ENCODE measurements at places on chromosomes 2 and 18.

GRCh38 chr2:232412986-232413385, 6.3 kb downstream of the ALPG start:
- no peak for DNase-seq

DNA sequence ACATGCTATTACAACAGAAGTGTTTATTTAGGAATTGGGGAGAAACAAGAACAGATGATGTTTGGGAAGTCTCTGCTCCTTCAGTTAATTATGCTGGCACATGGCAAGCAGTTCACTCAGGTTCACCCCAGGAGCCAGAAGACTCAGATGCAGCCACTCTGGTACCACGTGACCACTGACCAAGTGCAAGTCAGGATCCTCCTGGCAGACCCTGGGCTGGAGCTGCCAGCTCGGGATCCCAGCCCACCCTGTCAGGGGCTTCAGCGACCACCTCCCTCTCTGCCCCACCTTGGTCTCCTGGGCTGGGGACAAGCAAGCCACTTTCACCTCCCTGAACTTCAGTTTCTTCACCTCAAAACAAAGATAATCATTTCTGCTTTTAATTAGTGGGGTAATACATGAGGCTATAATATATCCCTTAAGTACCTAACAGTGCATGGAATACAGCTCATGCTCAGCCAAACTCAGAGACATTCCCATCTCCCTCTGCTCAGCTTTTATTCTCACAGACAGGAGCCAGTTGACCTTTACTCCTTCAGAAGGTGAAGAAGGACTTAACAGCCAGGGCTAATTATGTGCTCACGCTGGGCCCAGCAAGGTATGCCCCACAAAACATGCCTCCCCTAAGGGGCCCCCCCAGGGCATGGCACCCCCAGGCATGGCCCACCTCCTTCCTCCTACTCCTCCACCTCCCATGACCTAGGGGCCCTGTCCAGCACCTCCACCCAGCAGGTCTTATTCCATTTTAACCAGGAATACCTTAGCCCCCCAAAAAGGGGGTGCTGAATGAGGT, 11.8 kb downstream of the CRACDL start:
- DNase-seq = no peak

- DNase-seq = no peak
These were observed 373.3 kb downstream of the IRS1 start for GRCh38 chr2:226426292-226426736.

DNA sequence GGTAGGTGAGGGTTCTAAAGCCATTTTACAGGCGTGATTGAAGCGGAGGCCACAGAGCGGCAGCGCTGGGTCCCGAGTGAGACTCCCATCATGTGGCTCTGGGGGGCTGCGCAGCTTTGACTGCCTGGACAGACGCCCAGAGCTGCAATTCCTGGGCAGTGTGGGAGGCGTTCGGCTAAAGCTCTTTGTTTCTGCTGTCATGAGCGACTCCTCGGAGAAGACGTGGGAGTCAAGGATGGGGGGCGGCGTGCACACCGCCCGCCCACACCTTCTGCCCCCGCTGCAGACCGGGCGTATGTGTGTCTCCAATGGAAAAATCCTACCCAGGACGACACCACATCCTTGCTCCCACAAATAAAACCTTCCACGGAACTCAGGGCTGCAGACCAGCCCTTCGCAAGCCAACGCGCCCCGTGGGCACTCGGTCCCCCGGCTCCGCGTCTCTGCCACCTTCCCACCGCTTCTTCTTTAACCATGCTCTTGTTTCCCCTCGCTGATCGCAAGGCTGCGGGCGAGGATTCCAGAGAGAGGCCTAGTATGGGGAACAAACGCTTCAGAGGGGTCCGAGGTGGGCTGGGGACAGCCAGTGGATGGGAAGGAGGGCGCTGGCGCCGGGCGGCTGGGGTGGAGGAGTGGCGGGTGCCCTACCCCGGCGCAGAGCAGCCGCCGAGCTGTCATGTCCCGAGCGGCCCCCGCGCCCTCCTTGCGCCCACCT, 680 bp upstream of the LBH start:
- no peak for DNase-seq

GRCh38 chr2:43405829-43406228, 179.4 kb upstream of the ZFP36L2 start:
- no peak for DNase-seq

- no peak for DNase-seq
These were observed 8.7 kb upstream of the B3GNT2 start for GRCh38 chr2:62187246-62187645.

DNA sequence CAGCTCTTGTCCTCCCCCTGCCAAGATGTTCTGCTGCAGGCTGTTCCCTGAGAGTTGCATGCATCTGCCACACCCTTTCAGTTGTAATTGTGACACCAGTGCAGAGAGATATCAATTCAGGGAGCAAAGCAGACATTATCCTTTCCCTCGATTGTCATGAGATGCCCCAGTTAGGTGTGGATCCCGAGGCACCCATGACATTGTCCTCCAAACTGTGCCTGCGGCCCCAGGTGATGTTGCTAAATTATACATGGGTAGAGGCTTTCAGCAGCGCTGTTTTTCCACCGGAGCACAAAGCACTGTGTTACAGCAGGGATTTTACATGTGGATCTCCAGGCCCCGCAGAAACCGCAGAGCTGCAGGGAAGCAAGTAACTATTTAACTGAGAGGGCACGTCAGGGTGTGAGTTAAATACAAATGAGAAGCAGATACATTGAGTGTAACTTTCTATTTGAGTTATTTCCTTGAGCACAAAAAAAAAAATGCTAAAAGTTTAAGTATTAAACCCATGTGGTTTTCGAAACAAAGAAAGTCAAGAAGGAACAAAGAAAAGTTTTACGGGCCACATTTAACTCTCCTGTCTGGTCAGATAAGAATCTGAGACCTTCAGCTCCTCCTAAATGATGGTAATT, 90.3 kb upstream of the BCL2L11 start:
- DNase-seq = no peak

DNA sequence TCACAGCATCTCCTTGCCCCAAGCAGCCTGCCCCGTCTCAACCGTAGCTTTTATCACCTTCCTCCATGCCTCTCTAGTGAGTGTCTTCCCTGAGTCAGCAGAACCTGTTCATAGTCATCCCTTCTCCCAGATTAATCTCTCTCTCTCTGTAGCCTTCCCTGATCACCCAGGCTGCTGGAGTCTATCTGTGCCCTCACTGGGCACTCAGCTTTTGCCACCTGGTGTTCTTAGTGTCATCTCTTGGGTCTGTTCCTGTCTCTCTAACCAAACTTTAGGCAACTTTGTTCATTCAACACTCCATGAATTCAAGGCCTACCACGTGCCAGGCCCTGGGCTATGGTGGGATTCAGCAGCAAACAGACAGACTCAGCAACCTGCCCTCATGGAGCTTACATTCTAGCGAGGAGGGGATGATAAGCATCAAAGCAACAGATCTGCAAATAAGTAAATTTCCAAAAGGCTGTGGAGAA, 159.1 kb downstream of the SMAD7 start:
- no peak for DNase-seq

DNA sequence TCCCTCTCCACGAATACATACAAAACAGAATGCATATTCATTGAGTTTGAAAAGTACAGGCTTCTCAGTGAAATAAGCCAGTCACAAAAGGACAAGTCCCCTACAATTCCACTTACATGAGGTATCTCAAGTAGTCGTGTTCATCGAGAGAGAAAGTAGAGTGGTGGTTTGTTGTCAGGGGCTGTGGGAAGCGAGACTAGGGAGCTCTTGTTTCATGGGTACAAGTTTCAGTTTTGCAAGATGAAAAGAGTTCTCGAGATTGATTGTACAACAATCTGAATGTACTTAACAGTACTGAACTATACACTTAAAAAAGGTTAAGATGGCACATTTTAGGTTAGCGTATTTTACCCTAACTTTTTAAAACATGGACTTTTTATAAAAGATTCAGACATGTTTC, 71.5 kb upstream of the TTC39C start:
- peak; percentile 57 for DNase-seq

GRCh38 chr2:189424961-189425360, 16.3 kb upstream of the WDR75 start:
- DNase-seq = no peak

- DNase-seq = no peak
These were observed 23.6 kb upstream of the INHBB start for GRCh38 chr2:120322329-120322728.

GRCh38 chr2:237039301-237040031, 46.2 kb upstream of the COPS8 start:
- no peak for DNase-seq

- no peak for DNase-seq
These were observed 60.7 kb downstream of the NABP1 start for GRCh38 chr2:191738667-191739066.

- no peak for DNase-seq
These were observed 13.3 kb downstream of the UBE2F start for GRCh38 chr2:237980087-237980486.

GRCh38 chr2:47086054-47086471, 69.0 kb downstream of the STPG4 start:
- no peak for DNase-seq

GRCh38 chr2:156189143-156189542, 143.4 kb downstream of the NR4A2 start:
- no peak for DNase-seq

DNA sequence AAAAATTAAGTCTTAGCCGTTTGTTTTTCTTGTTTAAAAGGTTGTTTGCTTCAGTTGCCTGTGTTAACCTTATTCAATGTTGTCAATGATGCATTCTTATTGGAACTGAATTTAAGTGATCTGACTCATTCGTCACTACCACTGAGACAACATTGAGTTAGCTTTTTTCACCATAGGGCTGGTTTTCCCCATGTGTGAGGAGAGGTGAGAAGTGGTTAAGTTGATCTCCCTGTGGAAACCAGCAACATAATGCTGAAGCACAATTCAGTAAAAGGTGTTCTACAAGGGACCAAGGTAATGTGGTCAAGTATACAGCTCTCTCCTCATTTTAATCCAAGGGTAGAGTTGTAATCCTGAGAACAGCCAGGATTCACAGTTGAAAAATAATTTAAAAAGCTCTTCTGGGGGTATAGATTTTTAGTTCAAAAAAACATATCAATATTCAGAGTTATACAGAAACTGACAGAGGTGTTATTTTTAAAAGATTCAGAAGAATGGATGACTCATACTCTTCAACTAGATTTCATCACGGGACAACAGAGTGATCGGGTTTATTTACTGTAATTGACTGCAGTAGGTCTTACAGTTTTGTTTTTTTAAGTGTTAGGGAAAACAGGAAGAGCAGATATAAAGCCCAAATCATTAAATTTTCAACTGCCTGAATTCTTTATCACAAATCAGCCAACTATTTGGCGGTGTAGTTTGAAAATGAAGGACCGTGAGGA, 12.6 kb downstream of the NOP58 start:
- no peak for DNase-seq

DNA sequence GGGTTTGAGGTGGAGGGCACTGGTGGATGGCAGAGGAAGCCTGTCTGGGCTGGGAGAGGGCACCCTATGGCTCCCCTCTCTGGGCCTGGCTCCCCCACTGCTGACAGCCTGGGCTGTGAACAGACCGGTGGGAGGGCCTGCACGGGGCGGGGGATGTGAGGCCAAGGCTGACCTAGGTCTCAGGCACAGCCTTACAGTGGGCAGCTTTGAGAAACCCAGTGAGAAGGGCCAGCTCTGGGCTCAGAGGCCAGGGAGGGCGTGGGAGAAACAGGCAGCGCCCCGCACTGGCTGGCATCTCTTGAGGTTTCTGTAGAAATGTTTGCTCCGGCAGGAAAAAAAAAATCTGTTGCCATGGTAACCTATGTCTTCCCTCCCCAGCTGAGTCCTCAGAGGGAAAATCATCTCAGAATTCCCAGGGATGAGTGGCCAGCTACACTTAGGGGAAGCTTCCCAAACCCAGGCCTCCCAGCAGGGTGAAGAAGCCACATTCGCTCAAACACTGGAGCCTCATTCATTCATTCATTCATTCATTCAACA, 71.7 kb upstream of the TAF1B start:
- DNase-seq = no peak

DNA sequence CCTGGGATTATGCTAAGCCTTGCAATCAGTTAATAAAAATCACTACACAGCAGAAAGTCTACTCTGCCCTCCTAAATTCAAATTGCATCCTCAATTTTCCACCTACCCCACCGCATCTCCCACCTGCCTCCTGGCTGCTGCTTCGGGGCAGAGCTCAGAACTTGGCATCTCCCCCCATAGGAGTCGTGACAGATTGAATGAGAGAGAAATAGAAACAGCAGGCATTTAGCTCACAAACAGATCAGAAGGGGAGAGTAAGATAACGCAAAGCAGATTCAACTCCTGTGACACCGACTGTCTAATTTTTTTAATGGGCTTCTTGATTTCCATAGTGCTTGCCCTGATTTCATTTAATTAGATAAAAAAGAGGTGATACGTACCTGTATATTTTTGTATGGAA, 24.7 kb upstream of the LRRC30 start:
- no peak for DNase-seq

GRCh38 chr2:1141079-1141478, 190.4 kb downstream of the SNTG2 start:
- no peak for DNase-seq

DNA sequence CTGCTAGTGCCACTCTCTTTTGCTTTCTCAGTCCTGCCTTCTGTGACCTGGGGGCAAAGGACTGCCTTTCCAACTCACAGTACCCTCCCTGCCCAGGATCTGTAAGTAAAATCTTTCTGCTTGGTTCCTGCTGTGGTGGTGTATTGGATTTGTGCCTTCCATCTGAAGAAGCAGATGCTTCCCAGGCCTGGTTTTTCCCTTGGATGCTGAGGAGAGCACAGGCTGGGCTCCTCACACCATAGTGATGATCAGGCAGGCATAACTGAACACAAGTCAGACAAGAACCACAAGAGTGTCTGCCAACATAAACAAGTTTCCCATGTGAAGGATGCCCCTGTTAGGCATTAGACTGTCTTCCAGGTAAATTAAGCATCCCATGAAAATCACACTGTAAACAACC, 121.3 kb upstream of the NRXN1 start:
- no peak for DNase-seq

- no peak for DNase-seq
These were observed 163.6 kb downstream of the TRABD2A start for GRCh38 chr2:84717302-84717701.

DNA sequence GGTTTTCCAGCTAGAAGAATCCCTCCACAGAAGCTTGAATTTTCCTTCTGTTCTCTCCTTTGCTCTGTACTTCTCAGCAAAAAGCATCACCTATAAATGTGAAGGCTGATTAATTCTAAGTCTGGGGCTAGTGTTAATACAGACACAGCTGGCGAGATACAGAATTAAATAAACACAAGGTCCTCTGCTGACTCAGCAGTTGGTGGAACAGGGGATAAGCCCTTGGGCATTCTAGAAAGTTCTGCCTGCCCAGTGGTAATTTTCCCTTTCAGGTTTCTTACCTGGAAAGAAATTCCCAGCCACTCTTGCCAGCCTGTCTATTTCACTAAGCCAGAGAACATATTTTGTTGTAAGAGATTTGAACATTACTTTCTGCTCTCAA, 175.3 kb upstream of the MSH6 start:
- DNase-seq = no peak

GRCh38 chr2:172231508-172231907, 128.8 kb upstream of the DLX2 start:
- no peak for DNase-seq

All from activated CD4-positive, alpha-beta T cell treated with anti-CD3 and anti-CD28 coated beads, Interleukin-2, amount 50 U/mL, for 48 hours (primary cell).